ENCODE measurements at places on chromosomes 2 and 18.

- DNase-seq = no peak
These were observed 140.2 kb downstream of the BCL11A start for GRCh38 chr2:60413069-60413813.

GRCh38 chr2:95354925-95355324 is 47.6 kb upstream of the FAHD2A start:
- no peak for DNase-seq

DNA sequence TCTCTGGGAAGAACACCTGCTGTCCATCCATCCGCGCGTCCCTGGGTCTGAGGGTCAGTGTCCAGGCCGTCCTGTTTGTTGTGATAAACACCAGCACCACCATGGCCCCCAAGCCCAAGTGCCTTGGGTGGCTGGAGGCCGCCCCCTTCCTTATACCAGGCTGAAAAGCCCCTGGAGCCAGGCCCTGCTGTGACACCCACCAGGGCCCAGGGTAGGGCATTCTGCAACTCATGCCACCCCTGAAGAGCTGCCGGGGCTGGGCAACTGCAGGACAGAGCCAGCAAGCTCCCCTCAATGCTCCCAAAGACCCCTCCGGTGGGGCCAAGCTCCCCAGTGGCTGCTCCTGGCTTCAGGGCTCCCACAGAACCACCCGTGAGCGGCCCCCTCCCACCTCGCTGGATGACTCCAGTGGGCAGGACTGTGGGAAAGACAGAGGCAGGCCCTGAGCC is 31.9 kb upstream of the SNED1 start:
- DNase-seq = no peak

- no peak for DNase-seq
These were observed 431.2 kb downstream of the LPIN1 start for GRCh38 chr2:12177455-12178288.

DNA sequence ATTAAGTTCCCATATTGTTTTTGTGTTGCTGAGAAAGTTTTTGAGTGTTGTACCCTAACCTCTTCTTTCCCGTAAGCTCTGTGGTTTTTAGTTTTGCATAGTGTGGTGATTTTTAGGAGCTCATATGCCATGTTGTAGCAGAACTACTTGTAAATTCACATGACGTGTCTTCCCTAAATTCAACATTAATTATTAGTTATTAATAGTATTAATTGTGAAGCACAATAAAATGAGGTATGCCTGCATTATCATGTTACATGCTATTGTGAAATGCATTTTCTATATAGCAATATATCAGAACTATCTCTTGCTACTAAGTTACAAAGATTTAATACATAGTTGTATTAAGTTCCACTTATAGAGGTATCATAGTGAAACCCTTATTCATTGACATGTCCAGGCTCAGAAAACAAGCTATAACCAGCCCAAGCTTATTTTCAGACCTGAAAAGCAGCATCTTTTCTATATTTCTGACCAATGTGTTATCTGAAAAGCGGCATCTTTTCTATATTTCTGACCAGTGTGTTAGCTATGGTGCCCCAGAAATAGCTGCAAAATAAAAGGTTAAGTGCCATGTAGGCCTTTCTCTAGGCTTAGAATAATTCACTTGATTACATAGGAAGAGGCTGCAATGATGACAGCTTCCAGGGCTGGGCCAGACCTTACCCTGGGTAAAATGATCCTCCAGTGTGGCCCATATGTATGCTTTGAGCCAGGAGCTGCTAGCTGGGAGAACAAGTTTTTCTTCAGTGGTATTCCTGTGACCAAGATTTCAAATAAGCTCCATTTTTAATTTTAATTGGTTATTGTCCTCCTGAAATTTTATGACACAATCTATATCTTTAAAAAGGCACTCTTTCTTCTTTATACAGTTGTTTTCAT is 21.6 kb downstream of the EPAS1 start:
- DNase-seq = no peak

DNA sequence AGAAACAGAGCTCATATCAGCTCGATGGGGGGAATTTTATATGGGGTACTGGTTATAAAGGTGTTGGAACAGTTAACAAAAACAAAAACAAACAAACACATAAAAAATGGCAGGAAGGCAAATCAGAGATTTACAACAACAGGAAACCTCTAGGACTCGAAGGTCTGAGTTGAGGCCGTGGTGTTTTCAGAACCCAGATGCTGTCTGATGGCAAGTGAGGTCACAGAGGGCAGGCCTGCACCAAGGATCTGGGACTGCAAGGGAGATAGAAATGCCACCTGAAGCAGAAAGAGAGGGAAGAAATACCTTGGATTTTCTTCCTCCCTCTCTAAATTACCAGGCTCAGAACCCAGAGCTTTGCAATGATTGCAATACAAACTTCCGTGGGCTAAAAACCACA is 429.5 kb downstream of the ZNF521 start:
- DNase-seq = no peak

- DNase-seq = no peak
These were observed 160.4 kb upstream of the LYPD1 start for GRCh38 chr2:132830321-132830827.

- no peak for DNase-seq
These were observed 6.1 kb upstream of the SLC35F5 start for GRCh38 chr2:113762377-113763118.

GRCh38 chr2:137435162-137435561 is 529.1 kb upstream of the HNMT start:
- no peak for DNase-seq

GRCh38 chr2:192347542-192347941 is 152.8 kb upstream of the TMEFF2 start:
- no peak for DNase-seq
